Activated gamma-delta T cell treated with anti-CD3 and anti-CD28 coated beads, Interleukin-2, amount 50 U/mL, for 16 hours (primary cell): ENCODE measurements at places on chromosomes 16 and 17.

GRCh38 chr17:79162012-79162963, 87.7 kb downstream of the ENGASE start:
- DNase-seq, result no peak

DNA sequence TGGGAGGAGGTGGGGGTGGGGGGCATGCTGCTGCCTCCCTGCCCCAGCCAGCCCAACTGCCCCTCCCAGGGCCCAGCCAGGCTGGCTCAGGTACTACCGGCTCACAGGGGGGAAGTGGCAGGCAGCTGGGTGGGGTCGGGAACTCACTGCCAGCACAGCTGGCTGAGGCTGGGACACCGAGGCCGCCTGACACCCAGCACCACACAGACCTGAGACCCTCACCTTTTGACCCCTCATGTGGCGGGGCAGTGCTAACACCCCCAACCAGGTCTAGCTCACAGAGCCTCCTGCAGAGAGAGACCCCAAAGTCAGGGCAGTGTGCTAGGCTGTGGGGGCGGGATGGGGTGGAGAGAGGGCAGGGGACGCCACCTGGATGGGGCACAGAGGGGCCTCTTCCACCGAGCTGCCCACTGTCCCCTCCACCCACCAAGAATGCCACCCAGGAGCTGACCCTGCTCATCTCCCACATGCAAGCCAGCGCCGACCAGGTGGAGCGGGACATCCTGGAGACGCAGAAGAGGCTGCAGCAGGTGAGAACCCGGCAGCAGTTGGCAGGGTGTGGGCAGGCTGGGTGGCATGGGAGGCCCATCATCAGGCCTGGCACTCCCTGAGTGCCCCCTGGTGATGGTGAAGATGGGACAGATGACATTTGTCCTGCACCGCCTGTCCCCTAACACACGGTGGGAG, 3.0 kb downstream of the EVPLL start:
- no peak for DNase-seq

DNA sequence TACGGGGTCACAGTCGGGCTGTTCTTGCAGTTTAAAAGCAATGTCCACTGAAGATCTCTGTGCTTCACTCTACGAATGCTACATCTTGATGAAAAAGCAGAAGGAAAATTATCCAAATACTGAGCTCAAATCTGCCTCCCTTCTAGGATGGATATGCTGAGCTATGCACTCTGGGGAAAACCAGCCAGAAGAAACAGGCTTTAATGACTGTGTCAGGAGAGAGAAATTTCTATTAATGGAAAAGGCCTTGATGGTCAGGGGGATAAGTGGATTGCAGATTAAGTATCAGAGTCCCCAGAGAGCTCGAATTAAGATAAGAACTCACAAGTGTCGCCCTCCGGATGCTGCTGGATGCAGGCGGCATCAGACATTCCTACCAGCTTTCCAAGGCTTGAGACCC, 39.6 kb upstream of the RCVRN start:
- no peak for DNase-seq

DNA sequence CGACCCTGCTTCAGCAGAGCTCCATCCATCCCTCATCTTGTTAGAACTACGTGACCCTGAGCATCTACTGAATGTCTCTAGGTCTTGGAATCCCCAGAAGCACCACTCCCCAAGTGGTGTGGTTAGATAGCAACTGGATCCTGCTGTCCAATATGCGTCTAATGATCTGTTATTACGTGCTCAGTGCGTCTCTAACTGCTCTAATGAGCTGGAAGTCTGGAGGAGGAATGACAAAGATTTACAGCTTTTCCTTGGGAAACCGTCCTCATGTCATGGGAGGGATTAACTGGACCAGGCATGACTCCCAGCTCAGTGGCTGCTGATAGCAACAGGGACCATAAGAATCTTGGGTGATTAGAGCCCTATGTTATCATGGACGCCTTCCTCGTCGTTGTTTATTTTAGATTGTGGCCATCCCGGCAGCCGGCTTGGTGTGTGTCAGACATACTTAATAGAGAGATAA, 150.9 kb downstream of the HS3ST3B1 start:
- DNase-seq, result no peak

GRCh38 chr16:56204816-56205215, 13.5 kb downstream of the GNAO1 start:
- no peak for DNase-seq
